ENCODE measurements at places on chromosomes 5 and 9. TPM values are rescaled to one million over a fixed set of nuclear protein-coding genes. Genes with fewer than 3 reads are reported as not detected.
A peak's percentile ranks its signal among the peaks of the same experiment; 100 is the strongest.

GRCh38 chr9:135580664-135581380, 19.3 kb downstream of the PAEP start:
- H3K27ac ChIP-seq: no peak overlapping the region
- H3K4me1 ChIP-seq: no peaks in the 10 kb centered on the region
- H3K4me3 ChIP-seq: no peak overlapping the region
- H3K36me3 ChIP-seq: no peaks in the 10 kb centered on the region
- H3K27me3 ChIP-seq: no peaks in the 10 kb centered on the region

DNA sequence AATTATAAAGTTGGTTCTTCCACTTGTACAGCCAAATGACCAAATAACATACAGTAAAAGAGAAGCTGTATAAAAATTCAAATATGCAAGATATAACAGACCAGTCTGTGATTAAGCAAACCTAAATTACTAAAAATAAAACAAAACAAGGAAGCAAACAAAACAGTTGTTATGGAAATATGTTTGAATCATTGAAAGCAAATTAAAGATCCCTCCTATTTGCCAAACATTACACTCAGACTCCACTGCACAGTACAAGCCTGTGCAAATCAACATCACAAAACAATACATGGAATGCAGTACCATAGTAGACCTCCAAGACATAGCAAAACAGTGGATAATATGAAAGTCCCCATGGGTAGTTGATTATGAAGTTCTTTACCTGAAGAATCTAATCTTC, 288.1 kb upstream of the PTGER4 start:
- no peaks in the 10 kb centered on the region for H3K4me1 ChIP-seq
- no peaks in the 10 kb centered on the region for H3K36me3 ChIP-seq
- no peaks in the 10 kb centered on the region for H3K27me3 ChIP-seq
- DNase-seq: no peak
- H3K27ac ChIP-seq: no peak overlapping the region

GRCh38 chr5:58459146-58460001, 512 bp downstream of the PLK2 start:
- no peak for DNase-seq
- H3K36me3 ChIP-seq: peaks cover 46% of the 10 kb centered on the region
- peak overlapping the region; percentile 99 for H3K4me3 ChIP-seq
- H3K4me1 ChIP-seq: peaks cover 46% of the 10 kb centered on the region
- no peaks in the 10 kb centered on the region for H3K27me3 ChIP-seq

DNA sequence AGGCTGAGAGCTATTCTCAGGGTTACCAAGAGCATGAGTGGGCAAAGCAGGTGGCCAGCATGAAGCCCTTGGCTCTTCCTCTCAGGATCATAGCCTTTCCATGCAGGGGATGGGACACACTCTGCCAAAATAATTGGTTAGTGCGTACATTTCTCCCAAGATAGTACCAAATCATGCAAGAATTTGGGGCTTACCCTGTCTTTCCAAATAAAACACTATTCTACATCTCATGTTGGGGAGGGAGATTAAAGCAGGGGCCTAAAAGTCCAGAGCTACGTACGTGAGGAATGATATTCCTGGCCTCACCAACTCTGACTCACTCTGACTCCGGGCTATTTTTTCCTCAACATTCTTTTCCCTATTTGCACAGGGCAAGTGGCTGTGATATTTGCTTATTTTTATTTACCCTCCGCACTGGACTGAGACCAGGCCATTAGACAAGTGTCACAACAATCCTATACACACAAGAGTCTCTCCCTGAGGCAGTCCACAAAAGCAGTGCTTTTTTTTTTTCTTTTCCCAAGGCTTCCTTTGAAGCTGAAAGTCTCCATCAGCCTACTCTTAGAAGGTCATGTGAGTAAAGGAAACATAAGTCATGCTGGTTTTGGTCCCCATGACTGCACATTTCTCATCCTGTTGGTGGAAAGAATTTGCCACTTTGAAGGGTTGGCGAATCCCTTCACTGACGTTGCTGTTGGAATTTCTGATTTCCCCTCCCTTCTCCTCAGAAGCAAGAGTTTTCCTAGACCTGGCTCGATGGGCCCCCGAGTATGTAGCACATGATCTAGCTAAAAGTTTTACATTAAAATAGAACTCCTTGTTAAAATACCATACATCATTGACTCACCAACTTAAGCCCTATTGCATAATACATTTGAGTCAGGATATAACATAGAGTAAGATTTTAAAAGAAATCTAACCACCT, 40.0 kb downstream of the TMEM252 start:
- peak overlapping the region; percentile 97 for H3K27ac ChIP-seq
- peaks cover 40% of the 10 kb centered on the region for H3K4me1 ChIP-seq
- peak overlapping the region; percentile 41 for H3K4me3 ChIP-seq
- peak; percentile 90 for DNase-seq
- H3K27me3 ChIP-seq: no peaks in the 10 kb centered on the region

DNA sequence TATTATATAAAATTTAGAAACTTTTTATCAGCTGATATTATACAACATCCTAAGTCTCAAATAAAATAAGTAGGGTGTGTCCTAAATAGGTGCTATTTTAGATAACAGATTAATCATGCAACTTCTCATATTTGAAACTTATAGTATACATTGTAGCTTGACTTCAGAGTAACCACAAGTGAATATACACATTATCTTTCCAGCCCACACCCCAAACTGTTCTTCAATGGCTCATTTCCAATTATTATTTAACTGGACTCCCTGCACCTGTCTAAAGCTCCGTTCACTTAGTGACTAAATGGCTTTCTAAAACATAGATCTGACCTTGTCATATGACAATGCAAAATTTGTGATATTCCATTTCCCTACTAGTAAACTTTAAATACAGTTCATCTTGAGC, 490.9 kb upstream of the RGMB start:
- H3K4me1 ChIP-seq: no peaks in the 10 kb centered on the region
- no peaks in the 10 kb centered on the region for H3K27me3 ChIP-seq
- H3K27ac ChIP-seq: no peak overlapping the region
- no peaks in the 10 kb centered on the region for H3K36me3 ChIP-seq

SLC31A2 gene
- 3.6 TPM for total RNA-seq

- no peaks in the 10 kb centered on the region for H3K27me3 ChIP-seq
- no peak overlapping the region for H3K4me3 ChIP-seq
- DNase-seq: peak; percentile 86
- peak overlapping the region; percentile 70 for H3K27ac ChIP-seq
- H3K36me3 ChIP-seq: no peaks in the 10 kb centered on the region
- peaks cover 29% of the 10 kb centered on the region for H3K4me1 ChIP-seq
Observed at GRCh38 chr9:105187781-105188180, 56.7 kb upstream of the SLC44A1 start.

PCDHGB2 gene
- 1.4 TPM for total RNA-seq

DNA sequence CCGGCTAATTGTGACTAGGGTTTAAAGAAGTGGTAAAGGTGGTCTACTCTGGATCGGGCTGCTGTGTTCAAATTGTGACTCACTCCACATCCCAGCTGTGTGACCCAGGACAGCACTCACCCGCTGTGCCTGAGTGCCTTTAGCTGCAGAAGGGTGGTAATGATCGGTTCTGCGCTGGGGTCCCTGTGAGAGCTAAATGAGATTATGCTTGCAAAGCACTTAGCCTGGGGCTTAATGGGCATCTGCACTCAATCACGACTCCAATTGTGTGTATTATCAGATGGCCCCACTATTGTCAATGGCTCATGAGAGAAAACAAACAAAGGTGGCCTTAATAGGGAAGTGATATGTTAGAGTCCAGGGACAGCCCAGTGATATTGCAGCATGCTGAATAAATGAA, 25.1 kb upstream of the TBC1D2 start:
- H3K36me3 ChIP-seq: no peaks in the 10 kb centered on the region
- DNase-seq: no peak
- H3K27ac ChIP-seq: no peak overlapping the region

PDE6A gene
- total RNA-seq: not detected

DNA sequence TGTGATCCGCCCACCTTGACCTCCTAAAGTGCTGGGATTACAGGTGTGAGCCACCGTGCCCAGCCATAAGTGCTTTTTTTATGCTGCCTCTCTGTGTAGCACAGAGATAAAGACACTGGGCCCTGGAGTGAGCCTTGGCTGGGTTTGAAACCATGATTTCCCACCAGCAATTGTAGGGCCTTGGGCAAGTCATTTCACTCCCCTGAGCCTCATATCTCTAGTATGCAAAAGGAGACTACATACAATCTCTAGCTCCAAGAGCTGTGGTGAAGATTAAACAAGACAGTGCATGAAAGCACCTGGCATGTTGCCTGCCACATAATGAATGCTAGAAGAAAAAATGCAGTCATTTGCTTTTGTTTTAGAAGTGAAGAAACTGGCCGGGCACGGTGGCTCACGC, 3.9 kb downstream of the FABP6 start:
- H3K4me3 ChIP-seq: no peak overlapping the region
- H3K27ac ChIP-seq: no peak overlapping the region
- DNase-seq: no peak
- H3K4me1 ChIP-seq: peaks cover 10% of the 10 kb centered on the region
- H3K27me3 ChIP-seq: no peaks in the 10 kb centered on the region

DNA sequence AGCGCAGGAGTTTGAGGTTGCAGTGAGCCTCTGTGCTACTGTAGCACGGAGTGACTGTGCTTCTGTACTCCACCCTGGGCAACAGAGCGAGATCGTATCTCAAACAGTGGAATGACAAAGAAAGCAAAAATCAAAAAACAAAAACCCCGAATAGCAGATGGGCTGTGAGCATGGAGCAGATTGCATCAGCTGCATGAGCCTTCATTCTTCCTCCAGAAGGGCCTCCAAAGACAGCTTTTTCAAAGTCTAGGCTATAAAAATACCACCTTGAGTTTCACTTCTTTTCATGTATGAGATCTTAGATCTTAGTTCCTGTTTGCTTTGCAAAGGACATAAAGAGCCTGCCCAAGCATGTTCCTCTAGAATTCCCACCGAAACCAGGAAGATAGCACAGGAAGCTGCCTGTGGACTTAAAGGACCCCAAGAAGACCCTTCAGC, 15.0 kb upstream of the HSPB3 start:
- H3K36me3 ChIP-seq: no peaks in the 10 kb centered on the region
- no peaks in the 10 kb centered on the region for H3K4me1 ChIP-seq
- no peak overlapping the region for H3K27ac ChIP-seq
- H3K4me3 ChIP-seq: no peak overlapping the region

GRCh38 chr5:78300464-78301045, 6.1 kb upstream of the AP3B1 start:
- H3K4me1 ChIP-seq: no peaks in the 10 kb centered on the region
- DNase-seq: peak; percentile 42
- no peaks in the 10 kb centered on the region for H3K27me3 ChIP-seq
- H3K4me3 ChIP-seq: no peak overlapping the region
- H3K27ac ChIP-seq: no peak overlapping the region
